A673 (cell line): ENCODE measurements at places on chromosomes 13 and 19. TPM values are rescaled to one million over a fixed set of nuclear protein-coding genes. Genes with fewer than 3 reads are reported as not detected.

GRCh38 chr13:49265822-49266221 is 18.1 kb downstream of the CDADC1 start:
- no peaks in the 10 kb centered on the region for H3K27me3 ChIP-seq
- DNase-seq: no peak
- no peaks in the 10 kb centered on the region for H3K4me1 ChIP-seq
- no peak overlapping the region for H3K4me3 ChIP-seq
- H3K27ac ChIP-seq: no peak overlapping the region

DNA sequence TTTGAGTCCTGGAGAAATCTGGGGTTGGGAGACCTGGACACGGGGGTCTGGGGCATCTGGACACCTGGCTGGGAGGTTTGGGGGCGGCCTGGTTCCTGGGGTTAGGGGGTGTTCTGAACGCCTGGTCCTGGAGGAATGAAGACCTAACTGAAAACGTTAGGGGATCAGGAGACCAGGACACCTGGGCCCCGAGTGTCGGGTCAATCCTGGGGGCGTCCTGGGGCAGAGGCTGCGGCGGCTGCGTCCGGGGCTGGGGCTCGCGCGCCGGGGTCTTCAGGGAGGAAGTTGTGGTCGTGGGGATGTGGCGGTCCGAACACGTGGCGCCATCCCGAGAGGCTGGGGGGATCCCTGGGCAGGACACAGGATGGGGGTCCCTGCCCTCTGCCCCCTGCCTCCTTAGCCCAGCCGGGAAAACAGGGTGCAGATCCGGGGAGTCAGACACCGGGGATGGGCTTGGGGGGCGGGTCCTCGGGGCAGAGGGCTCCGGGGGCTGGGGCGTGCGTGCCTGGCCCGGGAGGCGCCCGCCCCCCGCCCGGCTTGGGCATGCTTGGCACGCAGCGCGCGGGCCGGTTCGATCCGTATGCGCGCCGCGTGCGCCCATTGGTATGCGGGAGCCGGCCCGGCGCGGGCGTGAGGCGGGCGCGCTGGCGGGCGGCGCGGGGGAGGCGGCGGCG is 632 bp downstream of the NPAS1 start:
- no peak for DNase-seq
- H3K27ac ChIP-seq: no peak overlapping the region
- H3K4me1 ChIP-seq: peaks cover 32% of the 10 kb centered on the region
- H3K36me3 ChIP-seq: no peaks in the 10 kb centered on the region

DNA sequence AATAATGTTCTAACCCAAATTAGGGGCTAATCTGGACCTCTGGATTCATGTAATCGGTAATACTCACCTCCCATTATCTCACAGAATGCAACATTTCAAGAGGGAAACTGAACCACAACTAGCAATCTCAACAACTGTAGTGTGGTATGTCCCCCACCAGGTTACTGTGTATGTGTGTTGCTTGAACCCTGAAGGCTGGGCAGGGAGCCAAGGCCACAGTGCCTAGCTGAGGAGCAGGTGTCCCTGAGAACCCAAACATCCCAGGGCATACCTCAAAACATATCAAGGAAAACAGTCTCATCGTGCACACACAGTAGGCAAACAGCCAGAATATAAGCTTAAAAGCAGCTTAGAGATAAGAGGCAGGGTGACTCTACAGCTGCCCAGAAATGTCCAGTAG is 20.5 kb upstream of the NEK3 start:
- H3K27me3 ChIP-seq: no peaks in the 10 kb centered on the region
- H3K4me3 ChIP-seq: no peak overlapping the region
- peaks cover 28% of the 10 kb centered on the region for H3K36me3 ChIP-seq
- DNase-seq: no peak
- no peak overlapping the region for H3K27ac ChIP-seq
- no peaks in the 10 kb centered on the region for H3K4me1 ChIP-seq

- H3K27me3 ChIP-seq: no peaks in the 10 kb centered on the region
- no peak overlapping the region for H3K4me3 ChIP-seq
- DNase-seq: no peak
- H3K36me3 ChIP-seq: no peaks in the 10 kb centered on the region
Measured at GRCh38 chr13:22108283-22108942, 437.5 kb downstream of the FGF9 start.

- no peaks in the 10 kb centered on the region for H3K36me3 ChIP-seq
- peaks cover 6% of the 10 kb centered on the region for H3K27me3 ChIP-seq
- no peak overlapping the region for H3K27ac ChIP-seq
- H3K4me1 ChIP-seq: no peaks in the 10 kb centered on the region
- DNase-seq: no peak
Measured at GRCh38 chr19:18257503-18258470, 16.5 kb downstream of the IQCN start.

- H3K4me3 ChIP-seq: no peak overlapping the region
- H3K27ac ChIP-seq: no peak overlapping the region
- H3K27me3 ChIP-seq: peaks cover 94% of the 10 kb centered on the region
- DNase-seq: no peak
Measured at GRCh38 chr13:78597602-78597932, 5.8 kb downstream of the POU4F1 start.

GRCh38 chr19:18763674-18764590 is 27.2 kb downstream of the COMP start:
- H3K4me3 ChIP-seq: no peak overlapping the region
- H3K27me3 ChIP-seq: no peaks in the 10 kb centered on the region
- DNase-seq: no peak
- H3K27ac ChIP-seq: no peak overlapping the region
- H3K4me1 ChIP-seq: no peaks in the 10 kb centered on the region

DNA sequence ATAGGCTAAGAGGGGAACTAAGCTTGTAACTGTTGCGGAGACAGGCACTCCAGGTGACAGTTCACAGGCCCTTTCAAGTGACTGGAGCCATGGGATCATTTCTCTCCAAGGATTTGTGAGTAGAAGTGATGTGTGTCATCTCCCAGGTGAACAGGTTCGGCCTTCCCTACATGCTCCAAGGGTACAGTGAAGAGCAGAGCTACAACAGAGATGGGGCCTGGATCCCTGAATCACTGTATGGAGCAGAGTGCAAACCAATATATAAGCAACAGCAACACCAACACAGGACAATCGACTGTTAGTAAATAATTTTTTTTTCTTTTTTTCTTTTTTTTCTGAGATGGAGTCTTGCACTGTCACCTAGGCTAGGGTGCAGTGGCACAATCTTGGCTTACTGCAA is 15.0 kb downstream of the ZSCAN18 start:
- H3K27me3 ChIP-seq: no peaks in the 10 kb centered on the region
- DNase-seq: no peak
- H3K36me3 ChIP-seq: peaks cover 9% of the 10 kb centered on the region

DNA sequence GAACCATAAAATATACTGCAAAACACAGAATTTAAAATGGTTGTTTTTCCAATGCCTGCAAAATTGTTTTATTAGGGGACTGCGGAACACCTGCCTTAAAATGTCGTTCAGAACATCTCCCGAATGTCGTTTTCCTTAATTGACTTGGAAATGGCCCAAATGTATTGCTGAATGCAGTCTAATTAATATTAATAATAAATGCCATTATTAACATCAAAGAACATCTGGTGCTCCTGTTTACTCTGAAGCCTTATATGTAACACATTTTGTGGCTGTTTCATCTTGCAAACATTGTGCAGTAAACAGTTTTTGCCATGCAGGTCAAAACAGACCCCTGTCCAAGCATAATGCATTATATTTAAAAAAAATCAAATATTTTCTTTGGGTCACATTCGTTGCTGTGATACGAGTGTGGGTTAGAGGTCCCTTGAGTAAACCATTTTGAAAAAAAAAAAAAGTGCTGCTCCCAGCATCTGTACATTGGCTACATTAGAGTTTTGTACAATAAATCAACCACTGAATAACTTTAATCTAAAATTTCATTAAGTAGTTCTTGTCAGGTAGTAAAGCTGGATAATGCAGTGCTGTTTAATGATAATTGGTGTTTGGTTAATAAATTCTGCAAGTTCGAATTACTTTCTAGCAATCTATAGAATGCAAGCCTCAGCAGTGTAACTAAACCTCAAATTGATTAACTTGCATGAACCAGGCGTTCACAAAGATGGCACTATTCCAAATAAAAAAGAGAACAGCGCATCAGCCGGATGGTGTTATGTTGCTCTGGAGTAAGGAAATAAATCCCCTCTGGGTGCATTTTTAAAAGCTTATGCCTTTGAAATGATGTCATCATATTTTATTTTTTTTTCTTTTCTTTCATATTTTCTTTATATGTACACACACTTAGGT is 140.2 kb downstream of the ZNF536 start:
- no peak overlapping the region for H3K4me3 ChIP-seq
- no peaks in the 10 kb centered on the region for H3K36me3 ChIP-seq
- peaks cover 17% of the 10 kb centered on the region for H3K4me1 ChIP-seq
- DNase-seq: peak; percentile 63
- H3K27me3 ChIP-seq: no peaks in the 10 kb centered on the region

DNA sequence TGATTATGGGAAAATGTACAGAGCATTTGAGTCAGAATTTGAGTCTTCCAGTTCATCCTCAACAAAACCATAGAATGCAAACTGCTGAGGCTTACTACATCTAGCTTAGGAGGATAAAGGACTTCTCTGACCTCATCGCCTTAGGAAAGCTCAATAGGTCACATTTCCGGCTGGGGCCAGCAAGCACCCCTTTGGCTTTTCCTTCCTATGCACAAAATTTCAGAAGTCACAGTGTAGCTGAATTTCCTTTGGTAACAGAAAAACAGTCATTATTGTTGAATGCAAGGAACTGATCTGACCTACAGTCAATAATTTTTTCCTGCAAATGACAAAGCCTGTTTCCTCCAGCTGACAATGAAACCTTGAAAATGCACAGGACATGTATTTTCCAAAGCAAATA is 32.8 kb upstream of the LRCH1 start:
- H3K36me3 ChIP-seq: no peaks in the 10 kb centered on the region
- no peak overlapping the region for H3K27ac ChIP-seq
- no peak for DNase-seq
- H3K4me3 ChIP-seq: no peak overlapping the region

- H3K4me3 ChIP-seq: no peak overlapping the region
- H3K27me3 ChIP-seq: no peaks in the 10 kb centered on the region
- H3K27ac ChIP-seq: no peak overlapping the region
- DNase-seq: no peak
- peaks cover 8% of the 10 kb centered on the region for H3K4me1 ChIP-seq
- H3K36me3 ChIP-seq: no peaks in the 10 kb centered on the region
Measured at GRCh38 chr13:50309882-50310594, 294.8 kb downstream of the KCNRG start.

DNA sequence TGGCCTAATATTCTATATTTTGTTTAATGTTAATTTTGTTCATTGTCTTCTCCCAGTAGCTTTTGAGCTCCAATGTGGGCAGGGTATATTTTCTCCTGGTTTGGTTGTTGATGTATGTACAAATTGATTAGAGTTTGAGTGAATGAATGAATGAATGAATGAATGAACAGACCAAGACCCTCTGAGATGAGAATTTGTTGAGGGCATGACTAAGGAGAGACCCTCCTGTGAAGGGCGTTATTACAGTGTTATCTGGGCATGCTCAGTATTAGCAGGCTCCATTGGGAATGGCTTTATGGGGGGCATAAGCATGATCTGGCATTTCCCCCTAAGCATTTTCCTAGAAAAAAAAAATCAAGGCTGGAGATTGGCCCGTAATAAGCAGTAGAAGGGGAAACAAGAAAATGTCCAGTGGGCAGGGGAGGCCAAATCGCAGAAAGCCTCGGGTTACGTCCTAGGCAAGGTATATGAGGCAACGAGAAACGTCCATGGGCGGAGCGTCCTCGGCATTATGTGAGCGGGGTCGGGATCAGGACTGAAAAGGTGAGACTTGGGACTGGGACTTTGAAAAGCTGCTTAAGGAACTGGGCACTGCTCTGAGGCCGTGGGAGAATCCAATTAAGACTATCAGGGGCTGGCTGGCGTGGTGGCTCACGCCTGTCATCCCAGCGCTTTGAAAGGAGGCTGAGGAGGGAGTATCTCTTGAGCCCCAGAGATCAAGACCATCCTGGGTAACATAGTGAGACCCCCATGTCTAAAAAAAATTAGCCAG is 904 bp upstream of the ARHGAP33 start:
- H3K27ac ChIP-seq: no peak overlapping the region
- DNase-seq: no peak
- H3K4me3 ChIP-seq: peak overlapping the region; percentile 81
- H3K27me3 ChIP-seq: no peaks in the 10 kb centered on the region
- H3K4me1 ChIP-seq: peaks cover 13% of the 10 kb centered on the region
- peaks cover 16% of the 10 kb centered on the region for H3K36me3 ChIP-seq

DNA sequence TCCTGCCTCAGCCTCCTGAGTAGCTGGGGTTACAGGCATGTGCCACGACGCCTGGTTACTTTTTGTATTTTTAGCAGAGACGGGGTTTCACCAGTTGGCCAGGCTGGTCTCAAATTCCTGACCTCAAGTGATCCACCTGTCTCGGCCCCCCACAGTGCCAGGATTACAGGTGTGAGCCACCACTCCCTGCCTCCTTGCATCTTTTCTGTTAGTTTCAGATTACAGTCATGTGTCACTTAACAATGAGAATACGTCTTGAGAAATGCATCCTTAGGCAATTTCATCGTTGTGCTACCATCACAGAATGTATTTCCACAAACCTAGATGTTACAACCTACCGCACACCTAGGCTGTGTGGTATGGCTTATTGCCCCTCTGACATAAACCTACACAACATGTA is 180.4 kb downstream of the TM9SF2 start:
- H3K4me3 ChIP-seq: no peak overlapping the region
- no peak for DNase-seq
- H3K27ac ChIP-seq: no peak overlapping the region
- H3K4me1 ChIP-seq: peaks cover 27% of the 10 kb centered on the region
- no peaks in the 10 kb centered on the region for H3K27me3 ChIP-seq

DNA sequence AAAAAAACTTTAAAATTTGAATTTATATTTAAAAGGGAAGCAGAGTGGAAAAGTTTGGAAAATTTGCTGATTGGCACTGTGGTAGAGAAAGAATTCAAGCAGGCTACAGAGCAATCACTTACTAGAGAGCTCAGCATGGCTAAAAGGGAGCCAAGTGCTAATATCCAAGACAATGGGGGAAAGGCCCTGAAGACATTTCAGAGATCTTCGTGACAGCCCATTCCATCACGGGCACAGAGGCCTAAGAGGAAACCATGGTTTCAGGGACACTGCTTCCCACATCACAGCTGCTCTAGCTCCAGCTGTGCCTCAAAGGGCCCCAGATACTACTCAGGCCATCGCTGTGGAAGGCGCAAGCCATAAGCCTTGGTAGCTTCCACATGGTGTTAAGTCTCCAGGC is 73.7 kb downstream of the SGCG start:
- no peak overlapping the region for H3K27ac ChIP-seq
- no peak for DNase-seq
- H3K36me3 ChIP-seq: no peaks in the 10 kb centered on the region
- no peaks in the 10 kb centered on the region for H3K27me3 ChIP-seq

DNA sequence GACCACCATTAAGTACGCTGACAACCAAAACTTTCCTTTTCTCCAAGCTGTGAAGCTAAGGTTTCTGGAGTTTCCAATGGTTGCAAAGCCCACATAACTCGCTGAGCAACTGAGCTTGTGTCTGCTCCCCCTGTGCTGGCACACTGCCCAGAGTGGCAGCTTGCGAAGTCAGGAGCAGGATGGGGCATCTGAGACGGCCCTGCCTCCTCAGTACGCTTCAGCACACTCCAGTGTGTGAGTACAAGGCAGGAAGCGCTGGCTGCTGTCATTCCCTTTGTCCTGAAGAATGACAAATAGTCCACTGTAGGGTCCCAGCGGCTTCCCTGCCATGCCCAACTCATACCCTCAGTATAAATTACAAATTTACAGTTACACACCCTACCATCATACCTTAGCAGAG is 51.5 kb downstream of the SKA3 start:
- H3K27me3 ChIP-seq: no peaks in the 10 kb centered on the region
- peak; percentile 97 for DNase-seq
- peak overlapping the region; percentile 31 for H3K27ac ChIP-seq

The HMGB1 gene
- total RNA-seq: 1,533 and 1,602 TPM in 2 replicates

The ARL11 gene
- not detected in 2 replicates for total RNA-seq

The ADPRHL1 gene
- 3.9 and 4.4 TPM in 2 replicates for total RNA-seq

The GFY gene
- total RNA-seq: not detected in 2 replicates

The MCOLN1 gene
- 25.7 and 28.4 TPM in 2 replicates for total RNA-seq

The A1BG gene
- total RNA-seq: 15.2 and 18.2 TPM in 2 replicates

The MBD3L3 gene
- total RNA-seq: 6.1 and 9.0 TPM in 2 replicates

The SIGLEC12 gene
- not detected in 2 replicates for total RNA-seq

The NAPSA gene
- 0.47 and 0.63 TPM in 2 replicates for total RNA-seq
